ENCODE measurements at places on chromosomes 5 and 9.
A peak's percentile ranks its signal among the peaks of the same experiment; 100 is the strongest.

GRCh38 chr5:164671640-164672039 lies 1166.2 kb downstream of the MAT2B start:
- no peak for DNase-seq

DNA sequence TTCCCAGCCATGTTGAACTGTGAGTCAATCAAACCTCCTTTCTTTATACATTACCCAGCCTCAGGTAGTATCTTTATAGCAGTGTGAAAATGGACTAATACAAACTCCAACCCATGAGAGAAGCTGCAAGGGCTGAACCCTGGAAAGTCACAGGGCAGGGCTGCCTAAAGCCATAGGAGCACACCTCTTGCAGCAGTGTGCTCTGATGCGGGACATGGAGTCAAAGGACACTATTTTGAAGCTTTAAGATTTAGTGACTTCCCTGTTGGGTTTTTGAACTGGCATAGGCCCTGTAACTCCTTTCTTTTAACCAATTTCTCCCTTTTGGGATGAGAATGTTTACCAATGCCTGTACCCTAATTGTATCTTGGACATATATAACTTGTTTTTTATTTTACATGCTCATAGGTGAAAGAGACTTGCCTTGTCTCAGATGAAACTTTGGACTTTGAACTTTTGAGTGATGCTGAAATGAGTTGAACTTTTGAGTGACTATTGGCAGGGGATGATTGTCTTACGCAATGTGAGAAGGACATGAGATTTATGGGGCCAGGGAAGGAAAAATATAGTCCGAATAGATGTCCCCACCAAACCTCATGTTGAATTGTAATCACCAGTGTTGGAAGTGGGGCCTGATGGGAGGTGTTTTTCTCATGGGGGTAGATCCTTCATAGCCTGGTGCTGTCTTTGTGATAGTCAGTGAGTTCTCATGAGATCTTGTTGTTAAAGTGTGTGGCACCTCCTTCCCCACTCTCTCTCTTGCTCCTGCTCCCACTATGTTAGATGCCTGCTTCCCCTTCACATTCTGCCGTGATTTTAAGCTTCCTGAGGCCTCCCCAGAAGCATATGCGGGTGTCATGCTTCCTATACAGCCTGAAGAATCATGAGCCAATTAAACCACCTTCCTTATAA lies 159.5 kb upstream of the SPEF2 start:
- DNase-seq: no peak

DNA sequence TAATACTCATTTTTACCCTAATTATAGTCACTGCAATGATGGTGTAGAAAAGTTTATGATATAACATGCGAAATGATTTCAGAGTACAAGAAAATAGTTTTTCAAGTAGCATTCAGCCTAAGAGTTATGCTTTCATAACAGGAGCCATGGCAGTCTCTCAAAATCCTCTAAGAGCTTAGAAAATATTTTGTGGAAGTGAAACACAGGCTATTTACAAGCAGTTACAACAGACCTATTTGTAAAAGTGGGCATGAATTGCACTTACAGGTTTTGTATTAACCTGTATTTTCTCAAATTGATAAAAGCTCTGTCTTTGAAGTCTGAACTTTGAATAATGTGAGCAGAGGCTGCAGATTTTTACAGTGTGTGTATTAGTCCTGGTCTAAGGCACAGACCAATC lies 523.3 kb downstream of the LRRC70 start:
- no peak for DNase-seq

DNA sequence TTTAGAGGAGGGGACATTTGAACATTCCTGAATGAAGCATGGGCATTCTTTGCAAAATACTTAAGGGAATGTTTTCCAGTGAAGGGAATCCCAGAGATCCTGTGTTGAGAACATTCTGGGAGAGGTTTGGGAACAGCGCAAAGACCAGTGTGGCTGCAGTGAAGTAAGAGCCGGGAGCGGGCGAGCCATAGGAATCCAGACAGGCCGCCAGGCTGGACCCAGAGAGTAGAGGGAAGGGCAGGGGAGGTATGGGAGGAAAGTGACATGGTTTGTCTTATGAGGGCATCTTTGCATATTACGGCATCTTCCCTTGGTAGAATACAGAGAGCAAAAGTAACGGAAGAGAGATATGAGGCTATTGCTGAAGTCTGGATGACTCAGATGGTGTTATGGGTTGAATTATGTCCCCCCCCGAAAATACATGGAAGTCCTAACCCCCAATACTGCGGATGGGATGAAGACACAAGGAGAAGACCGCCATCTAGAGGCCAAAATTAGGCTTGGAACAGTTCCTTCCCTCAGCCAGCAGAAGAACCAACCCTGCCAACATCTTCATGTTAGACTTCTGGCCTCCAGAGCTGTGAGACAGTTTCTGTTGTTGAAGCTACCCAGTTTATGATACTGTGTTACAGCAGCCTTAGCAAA lies 268.2 kb downstream of the MAST4 start:
- DNase-seq: peak; percentile 10

DNA sequence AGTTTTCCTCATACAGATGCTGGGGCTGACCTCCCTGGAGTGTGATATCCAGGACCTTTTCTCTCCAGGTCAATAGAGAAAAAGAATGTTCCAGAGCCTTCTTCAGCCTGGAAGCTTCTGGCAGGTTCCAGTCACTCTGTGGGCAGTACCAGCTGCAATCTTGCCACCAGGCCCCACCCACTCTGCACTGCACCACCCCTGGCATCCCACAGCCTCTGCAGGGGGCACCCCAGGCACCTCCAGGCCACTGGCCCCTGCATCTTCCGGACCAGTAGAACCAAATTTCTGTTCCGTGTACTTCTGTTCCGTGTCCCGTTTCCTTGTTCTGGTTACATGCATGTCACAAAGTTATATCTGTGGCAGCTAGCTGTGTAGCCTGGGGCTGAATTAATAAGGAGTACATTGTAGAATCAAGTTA lies 83.3 kb upstream of the ZBTB43 start:
- DNase-seq: no peak

GRCh38 chr5:168481330-168481788 lies 4.9 kb upstream of the RARS1 start:
- DNase-seq: no peak

GRCh38 chr5:90161414-90161813 lies 248.1 kb downstream of the CETN3 start:
- peak; percentile 17 for DNase-seq

- no peak for DNase-seq
Measured at GRCh38 chr5:117456866-117457470, 882.3 kb upstream of the SEMA6A start.

DNA sequence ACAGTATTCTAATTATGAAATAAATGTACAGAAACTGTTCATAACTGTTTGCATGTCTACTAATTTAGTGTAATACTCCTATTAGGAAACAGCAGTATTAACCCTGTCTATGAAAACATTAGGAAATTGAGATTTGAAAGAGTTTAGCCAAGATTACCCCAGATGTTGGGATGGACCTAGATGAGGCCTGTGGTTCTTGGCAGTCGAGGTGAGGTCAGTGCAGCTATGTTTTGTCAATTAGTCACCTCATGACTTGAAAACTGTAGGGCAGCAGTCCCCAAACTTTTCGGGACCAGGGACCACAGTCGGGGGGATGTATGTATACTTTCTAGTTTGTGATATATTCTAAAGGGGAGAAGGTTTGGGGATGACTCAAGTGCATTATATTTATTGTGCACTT lies 4.7 kb downstream of the LNPEP start:
- no peak for DNase-seq

DNA sequence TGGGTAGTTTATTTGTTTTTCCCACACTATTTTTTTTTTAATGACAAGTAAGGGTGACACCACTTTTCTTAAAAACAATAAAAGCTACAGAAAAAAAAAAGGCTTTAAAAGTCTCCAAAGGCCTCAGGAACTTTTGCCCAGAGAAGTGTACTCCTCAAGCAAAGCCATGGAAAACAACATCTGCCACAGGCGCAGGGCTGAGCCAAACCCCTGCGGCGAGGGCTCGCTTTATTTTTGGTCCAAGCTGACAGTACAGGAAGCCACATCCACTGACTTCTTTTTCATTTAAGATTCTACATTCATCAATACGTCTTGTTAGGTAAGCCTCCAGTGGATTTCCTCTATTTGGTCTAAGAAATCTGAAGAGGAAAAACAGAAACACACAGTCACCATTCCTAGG lies 51.9 kb upstream of the IFNK start:
- no peak for DNase-seq

DNA sequence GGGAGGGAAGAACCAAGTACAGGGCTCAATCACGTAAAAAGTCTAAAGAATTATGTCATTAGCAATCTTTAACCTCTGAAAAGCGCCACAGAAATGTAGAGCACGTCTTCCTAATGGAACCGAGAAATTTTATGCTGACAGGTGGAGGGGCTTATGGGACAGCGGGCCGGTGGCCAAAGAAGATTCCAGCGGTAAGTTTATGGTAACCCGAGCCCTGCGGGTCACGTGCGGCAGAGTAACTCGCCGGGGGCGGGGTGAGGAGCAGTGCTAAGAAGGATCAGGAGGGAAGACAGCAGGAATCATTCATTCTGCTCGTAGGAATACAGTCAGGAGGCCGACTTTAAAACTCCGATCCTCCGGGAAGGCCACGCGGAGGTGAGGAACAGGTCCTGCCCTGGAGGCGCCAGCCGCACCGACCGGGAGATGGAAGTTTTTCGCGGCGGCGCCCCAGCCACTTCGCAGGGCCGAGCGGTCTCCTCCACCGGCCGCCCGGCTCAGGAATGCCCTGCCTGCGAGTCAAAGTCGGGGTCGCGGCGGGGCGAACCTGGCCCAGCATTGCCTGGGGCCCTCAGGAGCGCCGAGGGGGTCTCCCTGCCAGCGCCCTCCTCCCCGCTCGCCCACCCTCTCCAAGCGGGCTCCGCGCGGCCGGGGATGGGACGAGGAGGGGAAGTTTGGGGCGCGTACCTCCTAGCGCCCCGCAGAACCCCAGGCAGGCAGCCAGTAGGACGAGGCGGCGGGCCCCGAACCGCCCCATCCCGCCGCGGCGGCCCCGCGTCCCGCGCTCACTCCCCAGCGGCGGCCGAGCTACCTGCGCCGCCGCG lies 101.8 kb downstream of the ESM1 start:
- DNase-seq: no peak

DNA sequence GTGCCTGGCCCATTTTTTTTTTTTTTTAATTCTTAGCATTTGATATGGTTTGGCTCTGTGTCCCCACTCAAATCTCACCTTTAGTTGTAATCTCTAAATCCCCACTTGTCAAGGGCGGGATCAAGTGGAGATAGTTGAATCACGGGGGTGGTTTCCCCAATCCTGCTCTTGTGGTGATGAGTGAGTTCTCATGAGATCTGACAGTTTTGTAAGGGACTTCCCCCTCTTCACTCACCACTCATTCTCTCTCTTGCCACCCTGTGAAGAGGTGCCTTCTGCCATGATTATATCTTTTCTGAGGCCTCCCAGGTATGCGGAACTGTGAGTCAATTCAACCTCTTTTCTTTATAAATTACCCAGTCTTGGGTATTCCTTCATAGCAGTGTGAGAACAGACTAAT lies 27.2 kb downstream of the NDUFAF2 start:
- DNase-seq: no peak

DNA sequence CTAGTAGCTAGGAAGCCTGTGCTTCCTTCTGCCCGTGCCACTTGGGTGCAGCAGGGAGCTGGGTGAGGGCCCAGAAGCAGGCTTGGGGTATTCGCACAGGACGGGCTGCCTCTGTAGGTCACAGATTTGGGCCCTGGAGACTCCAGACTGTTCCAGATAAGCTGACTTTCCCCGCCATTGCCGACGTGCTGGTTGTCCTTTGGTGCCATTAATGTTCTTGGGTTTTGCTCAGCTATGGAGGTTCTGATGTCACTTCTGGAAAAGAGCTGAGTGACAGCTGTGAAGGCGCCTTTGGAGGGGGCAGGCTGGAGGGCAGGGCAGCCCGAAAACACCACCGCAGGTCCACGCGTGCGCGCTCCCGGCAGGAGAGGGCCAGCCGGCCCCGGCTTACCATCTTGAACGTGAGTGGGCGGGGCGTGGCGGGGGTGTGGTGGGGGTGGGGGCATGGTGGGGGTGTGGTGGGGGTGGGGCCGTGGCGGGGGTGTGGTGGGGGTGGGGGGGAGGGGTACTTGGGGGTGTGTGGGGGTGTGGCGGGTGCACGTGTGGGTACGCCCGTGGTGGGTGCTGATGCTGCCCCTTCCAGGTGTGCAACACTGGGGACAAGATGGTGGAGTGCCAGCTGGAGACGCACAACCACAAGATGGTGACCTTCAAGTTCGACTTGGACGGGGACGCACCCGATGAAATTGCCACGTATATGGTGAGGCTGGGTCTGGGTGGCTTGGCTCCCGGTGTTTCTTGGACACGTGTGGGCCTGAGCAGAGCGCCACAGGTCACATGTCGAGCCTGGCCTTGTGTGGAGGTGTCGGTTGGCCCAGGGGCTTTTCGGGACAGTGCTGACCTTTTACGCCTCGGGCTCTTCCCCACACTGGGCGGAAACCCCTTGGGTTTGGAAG lies 79.6 kb downstream of the WNK2 start:
- DNase-seq: no peak

GRCh38 chr5:93601802-93602155 lies 18.8 kb downstream of the NR2F1 start:
- no peak for DNase-seq

- no peak for DNase-seq
Measured at GRCh38 chr9:14511452-14511851, 181.8 kb downstream of the ZDHHC21 start.
